Lung microvascular endothelial cell (primary cell): ENCODE measurements at places on chromosomes 4 and X. TPM values are rescaled to one million over a fixed set of nuclear protein-coding genes. Genes with fewer than 3 reads are reported as not detected.

- no peak for DNase-seq
Observed at GRCh38 chr4:148052448-148052847, 320.6 kb downstream of the ARHGAP10 start.

GRCh38 chr4:20249333-20249732, 2.4 kb upstream of the SLIT2 start:
- peak; percentile 72 for DNase-seq

- no peak for DNase-seq
Observed at GRCh38 chrX:53678667-53679066, 7.9 kb downstream of the HUWE1 start.

CT45A2 gene
- total RNA-seq, result not detected in 2 replicates

DNA sequence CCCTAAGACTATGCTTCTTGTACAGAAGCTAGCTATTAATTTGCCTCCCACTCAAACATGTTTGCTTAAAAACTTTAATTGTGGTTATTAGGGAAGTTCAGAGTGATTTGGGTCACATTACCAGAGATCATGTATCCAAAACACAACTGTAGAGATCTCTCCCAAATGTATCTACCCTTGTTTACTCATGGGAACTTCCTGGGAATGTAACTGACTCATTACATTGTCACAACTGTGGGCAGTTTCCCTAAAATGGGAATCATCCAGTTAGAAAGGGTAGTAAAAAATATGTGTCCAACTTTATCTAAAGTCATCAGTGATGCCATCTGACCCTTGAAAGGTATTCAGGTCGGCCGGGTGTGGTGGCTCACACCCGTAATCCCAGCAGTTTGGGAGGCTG, 40.3 kb upstream of the GLRA3 start:
- no peak for DNase-seq

MAGEA2B gene
- total RNA-seq, result not detected in 2 replicates

GEMIN8 gene
- 8.1 and 12.2 TPM in 2 replicates for total RNA-seq

DNA sequence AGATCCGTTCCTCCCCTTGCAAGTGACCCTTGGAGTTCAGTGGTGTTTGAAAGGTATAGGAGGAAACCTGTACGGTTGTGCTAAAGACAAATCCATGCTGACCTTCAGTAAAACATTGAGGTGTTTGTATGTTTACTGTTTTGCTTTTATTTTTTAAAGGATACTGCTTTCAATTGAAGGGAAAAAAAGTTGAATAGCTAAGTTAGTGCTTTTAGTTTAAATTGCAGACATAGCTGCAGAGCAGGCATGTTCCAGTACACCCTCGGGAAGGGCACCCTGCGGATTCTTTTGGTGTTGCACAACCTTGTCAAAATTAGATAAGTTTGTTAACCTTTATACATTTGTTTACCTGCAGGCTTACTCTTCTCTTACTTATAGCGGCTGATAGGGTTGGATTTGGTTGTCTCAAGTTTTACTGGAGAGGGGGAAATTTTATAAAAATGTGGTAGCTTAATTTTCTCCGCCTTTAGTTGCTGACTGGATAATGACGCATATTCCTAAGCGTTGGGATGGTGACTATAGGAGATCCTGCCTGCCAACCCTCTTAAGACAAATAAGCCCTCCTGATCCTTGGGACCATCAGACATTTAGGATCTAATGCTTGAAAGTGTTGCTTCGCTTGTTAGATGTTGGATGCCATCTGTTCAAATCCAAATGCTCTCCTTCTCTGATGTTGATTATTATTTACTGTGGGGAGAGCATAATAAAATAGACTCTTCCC, 2.0 kb downstream of the RAPGEF2 start:
- DNase-seq, result peak; percentile 67

- no peak for DNase-seq
Observed at GRCh38 chr4:151804086-151804630, 43.4 kb upstream of the GATB start.

DNA sequence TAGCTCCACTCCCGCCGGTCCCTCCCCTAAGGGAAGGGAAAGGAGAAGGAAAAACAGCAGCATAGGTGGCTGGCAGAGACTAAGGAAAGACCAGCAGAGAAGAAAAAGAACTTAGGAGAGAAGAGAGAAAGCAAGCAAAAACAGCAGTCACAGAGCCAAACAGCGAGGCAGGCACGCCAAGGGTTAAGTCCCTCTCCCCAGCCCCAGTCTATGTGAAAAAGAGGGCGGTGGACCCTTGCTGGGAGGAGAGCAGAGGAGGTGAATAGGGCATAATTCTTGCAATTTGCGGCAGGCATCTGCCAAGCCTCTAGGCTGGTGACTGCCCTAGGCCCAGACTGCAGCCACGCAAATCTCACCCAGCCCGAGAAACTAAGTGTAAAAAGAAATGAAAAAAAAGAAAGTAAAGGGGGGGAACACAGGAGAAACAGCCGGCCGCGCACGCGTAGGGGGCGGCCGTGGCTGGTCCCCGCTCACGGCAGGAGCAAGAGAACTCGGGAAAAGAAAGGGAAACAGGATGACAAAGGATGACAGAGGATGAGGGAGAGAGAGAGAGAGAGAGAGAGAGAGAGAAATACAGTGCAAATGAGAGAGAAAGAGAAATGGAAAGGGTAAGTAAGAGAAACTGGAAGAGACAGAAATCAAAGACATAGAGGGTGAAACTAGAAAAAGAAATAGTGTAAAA, 48.6 kb downstream of the MAGEA9 start:
- DNase-seq, result no peak

DNA sequence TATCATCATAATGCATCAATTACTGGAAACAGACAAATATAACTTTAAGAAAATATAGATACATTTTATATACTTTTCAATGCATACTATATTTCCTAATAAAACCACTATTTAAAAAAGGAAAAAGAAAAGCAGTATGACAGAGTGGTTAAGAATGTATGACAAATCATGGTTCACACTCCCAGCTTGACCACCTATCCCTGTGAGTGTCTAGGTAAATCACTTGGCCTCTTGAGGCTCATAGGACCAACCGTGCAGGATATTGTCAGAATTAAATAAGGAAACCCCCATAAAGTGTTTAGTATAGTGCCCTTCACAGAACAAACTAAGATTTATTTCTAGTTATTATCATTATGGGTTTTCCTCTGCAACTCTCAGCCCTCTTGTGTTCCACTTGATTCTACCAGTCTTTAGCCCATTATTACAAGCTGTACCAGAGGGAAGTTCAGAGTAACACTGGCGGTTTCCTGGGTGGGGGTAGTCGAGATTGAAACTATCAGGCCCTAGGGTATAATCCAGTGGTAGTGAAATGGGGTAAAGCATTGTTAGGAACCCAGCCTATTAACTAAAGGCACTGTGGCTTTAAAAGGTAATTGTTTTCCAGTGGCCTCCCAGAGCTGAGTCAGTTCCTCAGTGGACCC, 55.5 kb upstream of the PAK3 start:
- peak; percentile 9 for DNase-seq

BMPR1B gene
- total RNA-seq, result 0.20 and 0.22 TPM in 2 replicates

NR3C2 gene
- total RNA-seq, result 4.6 TPM in 2 replicates

HMGB2 gene
- 34.5 and 71.0 TPM in 2 replicates for total RNA-seq

- DNase-seq, result no peak
Observed at GRCh38 chr4:94175553-94176261, 32.0 kb upstream of the SMARCAD1 start.

SASH3 gene
- not detected in 2 replicates for total RNA-seq

SULT1B1 gene
- total RNA-seq, result 1.6 and 8.3 TPM in 2 replicates
